Activated naive CD4-positive, alpha-beta T cell treated with anti-CD3 and anti-CD28 coated beads, Interleukin-2, amount 50 U/mL, for 72 hours (primary cell): ENCODE measurements at places on chromosomes 6 and 20. TPM values are rescaled to one million over a fixed set of nuclear protein-coding genes. Genes with fewer than 3 reads are reported as not detected.

- no peak for DNase-seq
These were observed 123.6 kb upstream of the TNFAIP3 start for GRCh38 chr6:137743493-137743892.

- DNase-seq = no peak
These were observed 54.9 kb downstream of the LY86 start for GRCh38 chr6:6643398-6643797.

- DNase-seq = no peak
These were observed 93.2 kb upstream of the MAN1A1 start for GRCh38 chr6:119442776-119443184.

DNA sequence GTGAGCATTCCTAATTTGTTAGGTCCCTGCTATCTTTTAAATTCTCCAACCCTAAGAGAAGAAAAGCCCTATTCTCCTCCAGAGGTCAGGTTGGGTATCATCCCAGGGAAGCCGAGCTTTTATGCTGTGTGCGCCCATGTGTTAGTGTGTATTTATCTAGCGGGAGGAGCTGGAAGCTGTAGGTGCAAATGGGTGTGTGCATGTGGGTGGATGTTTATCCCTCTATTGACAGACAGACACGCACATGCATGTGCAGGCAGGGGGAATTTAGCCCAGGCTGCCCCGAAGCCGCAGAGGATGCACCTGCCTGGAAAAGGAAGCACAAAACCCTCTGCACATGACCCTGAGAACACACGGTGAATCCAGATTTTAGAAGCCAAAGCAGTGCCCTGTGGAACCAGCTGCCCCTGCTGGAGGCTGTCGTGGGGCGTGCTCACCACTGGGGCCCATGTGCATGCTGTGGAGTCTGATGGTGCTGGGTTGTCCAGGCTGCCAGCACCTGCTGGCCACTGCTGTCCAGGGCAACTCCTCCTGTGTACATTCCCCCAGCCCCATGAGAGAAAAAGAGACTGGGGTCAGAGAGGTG lies 397.5 kb downstream of the TAF4 start:
- DNase-seq = no peak

DNA sequence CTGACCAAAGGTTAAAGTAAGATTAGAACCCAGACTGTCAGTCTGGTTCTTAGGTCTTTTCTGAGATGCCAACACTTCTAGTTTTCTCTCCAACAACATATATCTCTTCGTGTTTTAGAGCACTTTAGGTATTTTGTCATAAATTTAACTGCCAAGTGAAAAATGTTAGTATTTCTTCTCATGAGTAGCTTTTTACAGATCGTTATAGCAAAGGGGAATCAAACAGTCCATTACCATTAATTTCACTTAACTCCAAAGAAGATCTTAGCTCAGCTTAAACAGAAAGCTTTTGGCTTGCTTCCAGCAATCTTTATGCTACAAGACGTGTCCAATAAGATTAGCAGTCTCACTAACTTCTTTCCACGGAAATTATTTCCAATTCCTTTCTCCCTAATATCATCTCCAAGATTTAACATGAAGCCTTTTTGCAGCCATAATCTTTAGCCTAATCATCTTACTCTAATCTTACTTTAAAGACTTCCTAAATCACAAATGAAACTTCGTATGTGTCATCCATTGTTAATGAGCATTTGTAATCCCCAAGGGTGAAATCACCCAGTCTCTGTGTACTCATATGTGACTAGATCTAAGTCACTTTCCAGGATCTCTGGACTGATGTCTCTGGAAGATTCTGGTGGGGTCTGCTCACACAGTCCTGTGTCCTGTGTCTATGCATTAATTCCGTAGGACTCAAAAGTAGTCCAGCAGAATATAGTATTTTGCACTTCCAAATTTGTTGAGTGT lies 38.7 kb downstream of the MOXD1 start:
- no peak for DNase-seq

The SDCBP2 gene
- 18.5 TPM for total RNA-seq

The PEX7 gene
- total RNA-seq = 6.1 TPM

- DNase-seq = no peak
These were observed 335.8 kb downstream of the EPHA7 start for GRCh38 chr6:93083337-93084230.

The CALHM4 gene
- total RNA-seq = not detected

DNA sequence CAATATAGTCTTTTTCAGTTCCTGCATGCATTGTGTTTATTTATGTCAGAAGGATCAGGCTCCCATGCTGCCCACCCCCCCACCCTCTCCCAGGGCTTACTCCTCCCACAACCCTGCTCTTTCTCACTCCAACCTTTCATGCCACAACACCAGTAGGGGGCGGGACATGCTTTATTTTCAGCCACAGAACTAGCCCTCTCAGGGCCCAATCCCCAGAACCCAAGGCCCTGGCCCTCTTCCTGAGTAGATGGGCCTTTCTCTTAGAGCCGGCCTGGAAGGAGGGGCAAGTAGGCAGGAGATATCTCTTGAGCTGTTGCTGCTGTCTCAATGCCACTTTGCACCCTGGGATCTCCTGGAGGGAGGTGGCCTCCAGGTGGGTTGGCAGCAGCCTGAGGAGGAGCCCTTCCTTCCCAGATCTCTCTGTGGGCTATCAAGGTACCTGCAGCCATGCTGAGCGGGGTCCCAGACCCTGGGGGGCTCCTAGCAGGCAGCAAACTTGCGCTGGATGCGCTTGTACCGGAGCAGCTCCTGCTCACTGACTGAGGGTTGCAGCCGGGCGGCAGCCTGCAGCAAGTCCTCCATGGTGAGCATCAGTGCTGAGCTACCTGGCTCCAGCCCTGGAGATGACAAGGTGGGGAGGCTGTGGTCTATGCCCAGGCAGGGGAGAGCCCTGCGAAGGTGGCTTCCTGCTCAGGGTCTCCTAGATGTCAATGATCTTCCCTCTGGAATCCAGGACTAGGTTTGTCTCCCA lies 3.5 kb downstream of the GNMT start:
- DNase-seq = no peak

The LY6G6D gene
- not detected for total RNA-seq

GRCh38 chr6:16731478-16732051 lies 29.7 kb downstream of the ATXN1 start:
- no peak for DNase-seq

GRCh38 chr6:4402477-4402976 lies 267.2 kb upstream of the ECI2 start:
- DNase-seq = no peak

GRCh38 chr6:118651282-118652050 lies at the start of gene CEP85L:
Gene CEP85L (minus strand): TSS chr6:118651591. CDS start chr6:118651269, 322 bp downstream.
- peak; percentile 89 for DNase-seq

- no peak for DNase-seq
These were observed 139.0 kb downstream of the PXDC1 start for GRCh38 chr6:3612341-3613041.

DNA sequence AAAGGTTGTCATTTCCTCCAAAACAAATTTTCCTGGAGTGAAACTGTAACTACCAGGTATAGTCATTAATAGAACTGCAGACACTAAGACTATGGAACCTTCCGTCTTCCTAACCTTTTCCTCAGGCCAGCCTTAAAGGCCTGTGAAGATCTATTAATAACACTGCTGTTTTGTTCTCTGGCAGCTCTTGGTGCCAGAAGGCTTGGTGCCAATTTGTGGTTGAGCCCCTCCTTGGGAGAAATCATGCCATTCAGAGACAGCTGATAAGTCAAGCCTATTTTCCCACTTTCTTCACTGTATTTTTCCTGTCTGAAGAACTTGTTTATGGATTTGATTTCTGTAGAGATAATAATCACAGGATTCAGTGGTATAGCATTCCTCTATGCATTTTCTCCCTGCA lies 64.8 kb downstream of the HCRTR2 start:
- no peak for DNase-seq
